ENCODE measurements at places on chromosomes 4 and X.

- DNase-seq: peak; percentile 53
Observed at GRCh38 chrX:103063918-103064434, at the start of gene BEX1. Gene BEX1, minus strand, starts transcription at chrX:103064171. Its CDS starts 897 bp downstream, at chrX:103063274.

DNA sequence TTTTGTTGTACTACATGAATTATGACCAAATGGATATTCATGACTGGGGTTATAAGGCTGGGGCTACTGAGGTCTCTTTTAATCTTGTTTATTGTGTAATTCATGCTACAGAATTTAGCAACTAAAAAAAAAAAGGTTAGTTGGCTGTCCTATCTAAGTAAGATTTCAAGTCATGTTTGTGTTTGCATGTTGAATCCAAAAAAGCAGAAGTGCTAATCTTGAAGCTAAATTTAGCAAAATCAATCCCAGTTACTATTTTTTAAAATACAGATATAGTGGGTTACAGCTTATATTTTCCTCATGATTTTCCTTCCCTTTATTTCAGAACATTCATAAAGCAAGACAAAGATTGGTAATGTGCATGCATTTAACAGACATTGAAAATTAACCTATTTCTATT is 19.4 kb downstream of the MTMR1 start:
- no peak for DNase-seq

- no peak for DNase-seq
Observed at GRCh38 chrX:146264763-146265375, 447.2 kb downstream of the SLITRK2 start.

- no peak for DNase-seq
Observed at GRCh38 chrX:54530357-54530900, 410 bp downstream of the GNL3L start.

GRCh38 chr4:116018831-116019230 is 905.4 kb upstream of the NDST4 start:
- DNase-seq: no peak

- DNase-seq: no peak
Observed at GRCh38 chrX:154488336-154489075, 1.9 kb downstream of the SLC10A3 start.

All from anterior cingulate cortex (tissue), 58 donors.